ENCODE measurements at places on chromosomes 16 and 17.

- DNase-seq: peak; percentile 57
Measured at GRCh38 chr16:12067714-12068401, 91.3 kb downstream of the SNX29 start.

- peak; percentile 39 for DNase-seq
Measured at GRCh38 chr17:4934173-4934979, 2.3 kb downstream of the GP1BA start.

- no peak for DNase-seq
Measured at GRCh38 chr17:17732444-17732843, 51.2 kb downstream of the RAI1 start.

DNA sequence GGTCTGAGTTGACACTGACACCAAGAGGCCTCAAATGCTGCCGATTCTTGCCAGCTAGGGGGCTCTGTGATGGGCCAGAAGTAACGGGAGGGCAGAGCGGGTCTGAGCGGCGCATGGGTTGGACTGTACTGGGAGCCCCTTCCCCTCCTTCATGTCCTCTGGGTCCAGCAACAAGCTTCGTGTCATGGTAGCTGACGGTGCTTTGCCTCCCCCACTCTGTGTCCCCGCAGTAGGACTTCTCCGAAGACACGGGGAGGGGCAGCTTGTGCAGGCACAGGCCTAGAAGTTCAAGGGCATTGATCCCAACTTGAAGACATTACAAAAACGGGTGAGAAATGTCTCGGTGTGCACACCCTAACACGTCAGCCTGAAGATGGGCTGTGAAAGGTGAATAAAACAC lies 39.8 kb upstream of the DNAH17 start:
- DNase-seq: no peak

DNA sequence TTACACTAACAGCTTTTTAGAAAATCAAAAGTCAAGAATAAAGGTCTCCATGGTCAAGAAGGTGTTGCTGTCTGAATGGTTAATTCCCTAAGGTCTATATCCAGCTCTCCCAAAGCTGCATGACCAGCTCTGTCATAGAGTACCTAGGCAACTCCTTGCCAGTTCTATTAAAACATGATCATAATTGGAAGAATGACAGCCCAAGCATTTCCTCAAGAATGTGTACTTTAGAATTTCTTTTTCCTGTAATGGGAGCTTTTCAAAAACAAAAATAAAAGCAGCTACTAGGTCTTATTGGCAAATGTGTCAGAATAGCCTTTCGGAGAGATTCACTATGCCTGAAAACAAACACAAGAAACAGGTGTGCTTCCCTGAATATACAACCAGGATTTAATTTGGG lies 7.9 kb downstream of the SPOP start:
- no peak for DNase-seq

DNA sequence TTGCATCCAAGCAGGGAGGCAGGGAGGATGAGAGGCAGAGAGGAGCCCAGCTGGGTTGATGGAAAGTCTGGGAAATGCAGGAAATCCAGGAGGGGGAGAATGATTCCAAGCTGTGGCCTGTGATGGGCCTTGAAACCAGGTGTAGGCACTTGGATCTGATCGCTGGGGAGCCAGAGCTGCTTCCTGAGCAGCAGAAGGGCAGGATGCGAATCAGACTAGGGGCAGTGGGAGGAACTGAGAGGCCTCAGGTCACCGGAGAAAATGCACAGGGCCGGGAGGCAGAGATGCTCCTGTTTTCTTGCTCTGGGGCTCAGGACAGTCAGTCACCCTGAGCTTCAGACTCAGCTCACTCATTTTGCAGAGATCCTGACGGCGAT lies 29.6 kb upstream of the MEOX1 start:
- DNase-seq: no peak

DNA sequence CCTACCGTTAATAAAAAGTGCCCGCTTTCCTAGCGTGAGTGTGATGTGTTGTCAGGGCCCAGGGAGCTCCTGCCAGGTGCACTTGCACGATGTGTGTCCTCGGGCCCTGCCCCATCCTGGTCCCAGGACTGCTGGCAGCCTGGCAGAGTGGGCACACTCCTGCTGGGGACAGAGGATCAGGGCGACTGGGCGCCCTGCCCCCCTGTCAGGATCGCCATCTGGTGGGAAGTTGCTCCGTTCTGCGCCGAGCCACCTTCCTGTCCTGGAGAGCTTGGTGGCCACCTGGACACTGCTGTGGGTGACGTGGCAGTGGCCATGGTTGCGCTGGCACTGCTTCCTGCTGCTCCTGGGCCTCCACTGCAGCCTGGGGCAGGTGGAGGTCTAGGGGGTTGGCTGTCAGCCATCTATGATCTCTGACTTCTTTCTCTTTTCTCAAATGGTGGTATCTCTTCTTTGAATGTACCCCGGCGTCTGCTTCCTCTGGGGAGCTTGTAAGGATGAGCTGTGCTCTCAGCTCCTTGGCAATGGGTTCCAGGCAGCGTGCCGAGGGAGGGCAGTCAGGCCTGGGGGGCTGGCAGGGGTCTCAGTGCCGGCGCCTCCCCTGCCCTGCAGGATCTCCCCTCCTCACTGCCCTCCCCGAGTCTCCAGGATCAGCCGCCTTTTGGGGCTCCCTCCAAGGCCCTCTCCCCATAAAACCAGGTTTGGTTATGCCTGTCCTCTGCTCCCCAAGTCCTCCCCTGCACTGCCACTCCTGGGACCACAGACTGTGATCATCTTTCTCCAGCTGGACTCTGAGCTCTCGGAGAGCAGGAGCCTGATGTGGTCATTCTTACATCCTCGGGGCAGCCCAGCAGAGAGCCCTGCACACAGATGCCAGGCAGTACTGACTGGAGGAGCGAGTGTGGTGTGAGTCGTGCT lies 76.9 kb downstream of the AMFR start:
- no peak for DNase-seq

DNA sequence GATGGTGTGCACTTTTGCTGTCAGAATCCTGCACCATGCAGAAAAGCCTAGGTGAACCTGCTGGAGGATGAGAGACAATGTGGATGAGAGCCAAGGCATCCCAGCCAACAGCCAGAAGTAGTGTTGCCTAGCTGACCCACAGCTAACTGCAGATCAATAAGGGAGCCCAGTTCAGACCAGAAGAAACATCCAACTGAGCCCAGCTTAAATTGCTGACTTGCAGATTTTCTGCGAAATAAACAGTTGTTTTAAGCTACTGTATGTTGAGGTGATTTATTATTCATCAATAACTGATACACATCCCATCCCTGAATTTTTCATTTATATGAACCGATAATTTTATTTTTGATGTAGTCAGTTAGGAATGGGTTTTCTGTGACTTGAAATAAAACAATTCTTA lies 39.2 kb upstream of the TOX3 start:
- DNase-seq: no peak

DNA sequence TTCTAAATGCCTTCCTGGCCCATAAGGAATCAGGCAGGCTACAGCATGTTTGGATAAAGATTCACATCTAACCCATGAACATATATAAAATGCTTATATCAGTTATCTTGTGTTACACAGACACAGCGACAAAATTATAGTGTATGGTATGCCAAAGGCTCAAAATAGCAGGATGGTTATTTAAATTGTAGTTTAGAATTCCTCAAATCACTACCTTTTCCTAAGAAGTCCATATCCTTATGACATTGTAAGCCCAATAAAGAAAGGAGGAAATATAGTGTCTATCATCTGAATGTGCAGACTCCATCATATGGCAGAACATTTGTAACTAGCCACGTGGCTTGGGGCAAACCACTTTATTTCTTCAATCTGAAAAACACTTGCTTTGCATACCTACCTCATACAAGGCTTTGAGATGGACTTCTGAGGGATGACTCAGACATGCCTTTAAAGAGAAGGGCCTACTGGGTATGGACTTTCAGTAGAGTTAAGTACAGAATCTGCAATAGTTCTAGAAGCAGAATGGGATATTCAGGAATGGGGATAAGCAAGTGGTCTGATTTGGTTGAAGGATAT lies 12.1 kb upstream of the DHX8 start:
- DNase-seq: no peak

DNA sequence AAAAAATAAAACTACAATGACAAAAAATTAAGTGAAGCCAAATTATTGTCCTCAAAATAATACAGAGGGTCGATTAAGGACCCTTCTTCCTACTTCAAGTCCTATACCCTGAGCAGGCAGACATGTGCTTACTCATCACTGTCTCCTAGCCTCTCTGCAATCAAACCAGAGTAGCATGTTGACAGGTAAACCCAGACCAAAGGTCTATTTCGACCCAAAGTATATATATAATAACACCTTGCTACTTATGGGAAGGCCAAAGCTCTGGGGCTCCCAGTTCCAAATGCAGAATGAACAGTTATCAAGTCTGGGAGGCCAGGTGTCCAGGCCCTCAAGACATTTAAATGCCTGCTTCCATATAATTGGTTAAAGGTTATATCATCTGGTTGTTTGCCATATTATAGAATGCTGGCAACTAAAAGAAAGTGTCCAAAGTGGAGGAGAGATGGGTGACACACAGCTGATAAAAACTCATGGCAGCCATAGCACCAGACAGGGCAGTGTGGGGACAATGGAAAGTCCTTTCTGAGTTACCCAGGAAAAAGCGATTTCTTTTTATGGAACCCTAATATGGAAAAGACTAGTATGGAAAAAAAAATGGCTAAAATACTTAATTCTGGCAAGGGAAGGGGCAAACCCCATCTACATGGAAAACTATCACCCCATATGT lies 53.6 kb downstream of the N4BP1 start:
- DNase-seq: no peak

GRCh38 chr17:39928858-39929645 lies 1.5 kb downstream of the LRRC3C start:
- DNase-seq: no peak

- DNase-seq: no peak
Measured at GRCh38 chr16:89642574-89642973, 14.9 kb downstream of the CHMP1A start.

GRCh38 chr16:24568392-24568791 lies 29.0 kb downstream of the RBBP6 start:
- DNase-seq: no peak

DNA sequence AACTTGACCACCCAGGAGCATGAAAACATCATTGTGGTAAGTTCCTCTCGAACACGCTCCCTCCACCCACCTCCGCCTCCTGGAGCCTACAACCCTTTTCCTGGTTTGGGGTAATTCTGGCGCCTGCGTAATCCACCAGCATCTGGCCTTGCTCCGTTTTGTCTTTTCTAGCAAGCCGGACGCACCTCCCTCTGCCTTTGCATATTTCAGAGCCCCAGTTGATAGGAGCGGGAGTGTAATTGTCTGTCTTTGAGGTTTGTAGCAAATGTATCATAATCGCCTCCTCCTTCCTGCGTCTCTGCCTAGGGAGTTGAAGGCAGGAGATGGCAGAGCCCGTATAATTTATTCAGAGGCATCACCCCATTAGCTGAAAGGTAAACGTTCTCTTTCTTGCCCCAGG lies 121.3 kb upstream of the PLCG2 start:
- DNase-seq: no peak

DNA sequence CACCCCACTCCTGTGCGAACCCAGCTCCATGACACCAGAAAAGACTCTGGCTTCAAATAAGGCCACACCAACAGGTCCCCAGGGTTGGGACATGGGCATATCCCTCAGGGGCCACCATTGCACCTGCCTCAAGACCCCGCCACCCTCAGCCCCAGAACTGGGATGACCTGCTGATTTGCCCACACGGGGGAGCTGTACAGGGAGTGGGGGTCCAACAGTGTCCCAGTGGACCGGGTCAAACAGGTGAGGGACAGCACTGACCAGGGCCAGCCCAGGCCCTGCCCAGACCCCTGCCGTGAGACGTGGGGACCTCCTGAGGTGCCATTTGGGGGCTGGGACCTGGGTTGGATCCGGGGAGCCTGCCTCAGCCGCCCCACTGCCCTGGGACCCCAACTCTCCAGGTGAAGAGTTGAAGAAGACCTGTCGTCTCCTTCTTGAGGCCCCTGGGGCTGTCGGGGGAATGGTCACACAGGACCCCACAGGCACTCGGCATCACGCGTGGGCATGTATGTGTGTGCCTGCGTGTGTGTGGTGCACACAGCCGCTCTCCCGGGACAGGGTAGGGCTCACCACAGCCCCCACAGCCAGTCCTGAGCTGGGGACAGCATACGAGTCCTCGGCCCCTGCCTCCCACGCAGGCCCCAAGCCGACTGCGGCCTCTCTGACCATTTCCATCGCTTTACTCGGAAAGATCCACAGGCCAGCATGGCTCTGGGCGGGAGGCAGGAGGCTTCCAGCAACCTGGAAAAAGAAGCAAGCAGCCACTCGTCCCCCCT lies 34.2 kb upstream of the ZNF469 start:
- no peak for DNase-seq

- DNase-seq: no peak
Measured at GRCh38 chr16:86638642-86639041, 60.3 kb downstream of the FOXL1 start.

- DNase-seq: no peak
Measured at GRCh38 chr17:75325348-75325747, 36.1 kb upstream of the SLC25A19 start.

DNA sequence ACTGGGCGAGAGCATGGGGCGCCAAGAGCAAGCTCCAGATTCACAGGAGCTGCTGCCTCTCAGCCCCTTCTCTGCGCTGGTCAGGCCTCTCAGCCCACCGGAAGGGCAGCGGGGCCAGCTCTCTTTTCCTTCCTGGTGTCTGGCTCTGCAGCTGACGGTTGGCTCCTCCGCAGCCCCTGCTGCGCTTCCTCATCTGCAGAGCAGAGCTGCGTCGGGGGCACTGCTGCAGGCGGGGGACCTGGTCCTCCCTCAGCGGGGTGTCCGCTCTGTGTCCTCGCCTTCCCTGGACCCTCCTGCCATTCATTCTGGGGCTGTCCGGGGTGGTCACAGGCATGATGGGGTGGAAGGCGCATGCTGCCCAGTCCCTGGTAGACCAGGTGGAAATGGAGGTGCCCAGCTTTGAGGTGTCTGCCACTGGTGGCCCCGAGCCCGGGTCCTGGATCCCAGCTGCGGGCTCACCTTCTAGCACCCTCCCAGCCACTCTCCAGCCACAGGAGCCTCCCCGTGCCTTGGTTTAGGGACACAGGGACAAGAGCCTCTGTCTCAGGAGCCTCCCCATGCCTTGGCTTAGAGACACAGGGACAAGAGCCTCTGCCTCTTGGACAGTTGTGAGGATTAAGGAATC lies 84.8 kb downstream of the IRF8 start:
- DNase-seq: no peak

GRCh38 chr16:79185711-79186110 lies 414.8 kb downstream of the MAF start:
- no peak for DNase-seq

- no peak for DNase-seq
Measured at GRCh38 chr16:19329932-19330331, 44.4 kb downstream of the CLEC19A start.

DNA sequence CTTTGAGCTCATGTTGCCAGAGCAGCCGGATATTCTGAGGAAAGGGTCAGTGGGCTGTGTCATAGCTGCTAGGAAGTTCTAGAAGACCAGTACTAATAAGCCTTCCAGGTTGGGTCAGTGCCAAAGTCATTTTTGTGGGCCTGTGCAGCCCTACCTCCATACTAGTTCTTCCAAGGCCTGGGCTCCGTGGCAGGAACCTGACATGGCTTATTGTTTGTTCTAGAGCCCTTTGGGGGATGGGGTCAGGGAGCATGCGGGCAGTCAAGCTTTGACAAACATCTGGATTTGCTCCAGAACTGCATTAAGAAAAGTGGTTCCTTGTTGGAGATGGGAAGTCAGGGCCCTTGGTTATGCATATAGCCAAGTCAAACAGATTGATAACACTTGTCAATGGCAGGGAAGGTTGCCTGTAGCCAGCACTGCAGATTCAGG lies 7.6 kb downstream of the ALKBH5 start:
- no peak for DNase-seq

GRCh38 chr17:78747488-78747887 lies 34.6 kb downstream of the CYTH1 start:
- DNase-seq: no peak
